Substantia nigra (tissue), 51 donors: ENCODE measurements at places on chromosomes 6 and 20.
A peak's percentile ranks its signal among the peaks of the same experiment; 100 is the strongest.

- DNase-seq: peak; percentile 70
Measured at GRCh38 chr6:157873735-157874344, 50.8 kb downstream of the SNX9 start.

- DNase-seq: no peak
Measured at GRCh38 chr6:157597461-157598312, 216.7 kb downstream of the ZDHHC14 start.

- DNase-seq: no peak
Measured at GRCh38 chr6:138510093-138510492, 10.8 kb upstream of the NHSL1 start.

DNA sequence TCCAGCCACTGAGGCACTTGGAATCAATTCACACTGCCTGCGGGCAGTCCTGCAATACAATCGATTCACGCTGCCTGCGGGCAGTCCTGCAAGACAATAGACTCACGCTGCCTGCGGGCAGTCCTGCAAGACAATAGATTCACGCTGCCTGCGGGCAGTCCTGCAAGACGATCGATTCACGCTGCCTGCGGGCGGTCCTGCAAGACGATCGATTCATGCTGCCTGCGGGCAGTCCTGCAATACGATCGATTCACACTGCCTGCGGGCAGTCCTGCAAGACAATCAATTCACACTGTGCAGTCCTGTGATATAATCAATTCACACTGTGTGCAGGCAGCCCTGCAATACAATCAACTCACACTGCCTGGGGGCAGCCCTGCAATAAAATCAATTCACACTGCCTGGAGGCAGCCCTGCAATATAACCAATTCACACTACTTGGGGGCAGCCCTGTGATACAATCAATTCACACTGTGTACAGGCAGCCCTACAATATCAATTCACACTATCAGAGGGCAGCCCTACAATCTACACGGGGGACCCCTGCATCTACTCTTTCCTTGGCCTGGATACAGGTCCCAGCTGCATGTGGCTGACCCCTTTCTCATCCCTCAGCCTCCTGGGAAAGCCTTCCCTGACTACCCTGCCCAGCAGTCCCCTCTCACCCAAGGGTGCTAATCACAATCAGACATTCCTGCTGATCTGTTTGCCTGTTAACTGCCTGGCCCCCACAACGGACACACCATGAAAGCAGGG, 10.4 kb downstream of the TAF4 start:
- no peak for DNase-seq

GRCh38 chr20:20765696-20766365, 53.4 kb upstream of the RALGAPA2 start:
- DNase-seq: no peak

GRCh38 chr20:46350201-46350985, 42.1 kb upstream of the CDH22 start:
- no peak for DNase-seq

- no peak for DNase-seq
Measured at GRCh38 chr20:62149532-62150309, 6.2 kb downstream of the SS18L1 start.

GRCh38 chr6:5556011-5556410, 294.7 kb downstream of the FARS2 start:
- DNase-seq: no peak

DNA sequence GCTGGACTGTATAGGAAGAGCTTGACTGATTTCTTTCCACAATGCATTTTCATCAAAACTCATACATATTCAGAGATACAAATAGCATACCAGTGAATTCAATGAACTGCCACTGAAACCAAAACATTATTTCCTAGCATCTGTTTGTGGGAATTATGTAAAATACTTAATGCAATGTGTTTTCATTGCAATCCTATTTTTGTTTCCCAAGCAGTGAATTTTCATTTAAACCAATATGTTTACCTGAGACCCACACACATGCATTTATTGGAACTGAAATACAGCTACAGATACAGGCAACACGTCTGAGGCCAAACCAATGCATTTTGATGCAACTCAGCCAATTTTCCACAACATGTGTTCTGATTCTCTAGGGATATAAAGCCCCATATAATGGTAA, 33.2 kb upstream of the TFAP2A start:
- no peak for DNase-seq

DNA sequence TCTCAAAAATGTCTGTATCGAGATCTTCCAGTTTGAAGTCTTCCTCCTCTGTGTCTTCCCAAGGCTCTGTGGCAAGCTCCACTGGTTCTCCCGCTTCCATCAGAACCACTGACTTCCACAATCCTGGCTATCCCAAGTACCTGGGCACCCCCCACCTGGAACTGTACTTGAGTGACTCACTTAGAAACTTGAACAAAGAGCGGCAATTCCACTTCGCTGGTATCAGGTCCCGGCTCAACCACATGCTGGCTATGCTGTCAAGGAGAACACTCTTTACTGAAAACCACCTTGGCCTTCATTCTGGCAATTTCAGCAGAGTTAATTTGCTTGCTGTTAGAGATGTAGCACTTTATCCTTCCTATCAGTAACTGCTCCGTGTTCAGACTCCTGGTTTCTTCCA, 10.0 kb upstream of the DHX35 start:
- no peak for DNase-seq

DNA sequence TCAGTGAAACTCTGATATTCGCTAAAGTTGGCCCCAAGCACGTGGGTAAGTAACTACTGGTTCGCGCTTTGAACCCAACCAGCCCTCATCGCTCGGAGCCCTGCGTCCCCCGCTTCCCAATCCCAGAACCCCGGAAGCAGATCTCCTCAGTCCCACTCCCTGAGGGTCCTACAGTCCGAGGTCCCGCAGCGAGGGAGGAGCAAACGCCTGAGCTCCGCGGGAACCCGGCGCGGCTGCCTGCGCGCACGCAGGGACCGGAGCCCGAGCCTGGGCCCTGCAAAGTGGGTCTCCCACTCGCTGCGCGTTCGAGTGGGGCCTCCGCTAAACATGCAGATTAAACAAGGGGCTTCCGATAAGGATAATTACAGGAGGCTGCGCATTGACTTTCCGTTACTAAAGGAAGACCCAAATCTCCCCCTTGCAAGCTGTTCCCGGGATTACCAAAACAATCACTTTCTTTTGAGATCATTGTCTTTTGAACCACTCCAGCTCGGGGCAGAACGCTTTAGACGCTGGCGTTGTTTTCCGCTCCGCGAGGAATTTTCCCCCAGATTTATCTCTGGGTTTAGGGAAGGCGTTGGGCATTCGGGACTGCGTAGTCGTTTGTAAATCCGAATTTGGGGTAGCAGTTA, 1.3 kb upstream of the VSX1 start:
- DNase-seq: no peak

DNA sequence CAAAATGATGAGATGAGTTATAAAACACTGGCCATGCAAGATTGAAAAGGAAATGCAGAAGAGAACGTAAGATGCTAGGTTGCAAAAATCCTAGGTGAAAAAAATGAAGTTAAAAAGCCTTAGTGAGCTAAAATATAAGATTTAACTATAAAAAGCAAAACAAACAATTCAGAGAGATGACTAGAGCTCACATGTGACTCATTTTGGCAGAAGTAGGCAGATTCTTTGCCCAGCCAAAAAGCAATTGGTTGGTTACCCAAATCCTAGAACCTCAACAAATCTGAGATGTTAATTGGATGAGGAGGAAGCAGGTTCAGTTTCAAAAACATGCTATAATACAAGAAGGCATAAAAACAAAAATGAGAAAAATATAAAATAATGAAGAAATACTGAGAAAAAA, 249.1 kb downstream of the OGFRL1 start:
- DNase-seq: no peak

DNA sequence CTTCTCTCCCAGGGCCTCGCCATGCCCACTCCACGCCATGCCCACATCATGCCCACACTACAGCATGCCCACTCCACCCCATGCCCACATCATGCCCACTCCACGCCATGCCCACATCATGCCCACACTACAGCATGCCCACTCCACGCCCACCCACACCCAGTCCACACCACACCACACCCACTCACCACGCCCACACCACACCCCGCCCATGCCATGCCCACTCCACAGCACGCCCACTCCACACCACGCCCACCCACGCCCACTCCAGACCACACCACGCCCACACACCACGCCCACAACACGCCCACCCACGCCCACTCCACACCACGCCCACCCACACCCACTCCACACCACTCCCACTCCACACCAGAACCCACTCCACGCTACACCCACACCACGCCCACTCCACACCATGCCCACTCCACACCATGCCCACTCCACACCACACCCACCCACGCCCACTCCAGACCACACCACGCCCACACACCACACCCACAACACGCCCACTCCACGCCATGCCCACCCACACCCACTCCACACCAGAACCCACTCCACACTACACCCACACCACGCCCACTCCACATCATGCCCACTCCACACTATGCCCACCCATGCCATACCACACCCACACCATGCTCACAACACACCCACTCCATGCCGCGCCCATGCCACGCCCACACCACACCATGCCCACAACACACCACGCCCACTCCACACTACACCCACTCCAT, 88.6 kb downstream of the ERMARD start:
- DNase-seq: no peak

DNA sequence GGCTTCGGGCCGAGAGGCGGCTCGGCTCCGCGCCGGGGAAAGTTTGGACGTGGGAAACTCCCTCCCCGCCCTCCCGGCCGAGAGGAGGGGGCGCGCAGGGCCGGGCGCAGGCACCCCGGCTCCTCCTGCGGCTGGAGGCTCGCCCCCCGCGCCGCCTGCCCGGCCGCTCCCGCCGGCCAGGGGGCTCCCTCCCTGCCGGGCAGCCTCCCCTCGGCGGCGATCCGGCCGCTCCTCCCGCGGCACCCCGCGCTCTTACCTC, 370 bp downstream of the CDH22 start:
- DNase-seq: no peak

- DNase-seq: no peak
Measured at GRCh38 chr20:46735436-46735835, 26.0 kb downstream of the SLC2A10 start.

DNA sequence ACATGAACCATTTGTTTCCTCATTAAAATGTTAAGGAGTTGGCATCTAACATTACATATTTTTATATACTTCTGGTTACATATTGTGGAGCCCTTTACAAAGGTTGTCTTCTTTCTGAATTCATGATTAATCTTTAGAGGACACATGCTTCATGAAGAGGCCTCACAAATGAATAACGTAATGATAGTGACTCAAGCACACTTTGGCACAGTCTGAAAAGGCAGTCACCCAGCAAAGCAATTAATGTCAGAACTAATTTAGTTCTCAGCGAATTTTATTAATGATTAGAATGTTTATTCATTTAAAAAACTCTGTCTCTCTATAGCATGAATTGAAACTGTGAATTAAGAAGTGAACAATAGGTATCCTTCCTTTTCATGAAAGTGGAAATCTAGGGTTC, 854.2 kb downstream of the PHF3 start:
- no peak for DNase-seq

DNA sequence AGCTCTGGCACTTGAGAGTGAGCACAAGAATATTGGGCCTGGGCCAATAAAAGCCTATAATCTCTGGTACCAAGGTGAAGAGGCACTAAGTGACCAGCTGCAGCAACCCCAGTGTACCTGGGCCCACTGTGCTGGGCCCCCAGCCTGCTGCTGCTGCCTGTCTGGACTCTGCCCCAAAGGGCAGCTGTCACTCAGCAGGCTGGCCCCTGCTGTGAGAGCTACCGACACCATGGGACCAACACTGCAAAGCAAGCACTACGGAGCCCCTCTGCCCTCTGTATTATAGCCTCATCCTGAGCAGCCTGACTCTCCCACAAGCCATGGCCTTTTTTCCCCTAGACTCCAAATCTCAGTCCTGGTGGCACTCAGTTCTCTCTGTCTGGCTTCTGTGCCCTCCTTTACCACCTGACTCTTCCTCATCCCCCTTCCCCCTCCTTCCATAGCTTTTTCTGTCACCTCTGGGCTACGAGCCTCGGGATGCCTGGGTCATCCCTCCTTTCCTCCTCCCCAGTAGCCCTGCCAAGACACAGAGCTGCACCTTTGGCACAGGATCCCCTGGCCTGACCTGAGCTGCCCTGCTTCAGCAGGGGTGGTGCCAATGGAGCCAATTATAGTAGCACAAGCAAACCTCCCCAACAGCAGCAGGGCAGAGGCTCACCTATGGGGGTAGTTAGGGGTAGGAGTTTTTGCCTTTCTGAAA, 14.2 kb downstream of the RRP36 start:
- DNase-seq: no peak

GRCh38 chr6:36033935-36034334, 6.3 kb downstream of the MAPK14 start:
- DNase-seq: no peak

- no peak for DNase-seq
Measured at GRCh38 chr6:16982807-16983206, 119.0 kb upstream of the STMND1 start.

GRCh38 chr6:28648878-28649375, 123.2 kb downstream of the GPX5 start:
- DNase-seq: no peak

DNA sequence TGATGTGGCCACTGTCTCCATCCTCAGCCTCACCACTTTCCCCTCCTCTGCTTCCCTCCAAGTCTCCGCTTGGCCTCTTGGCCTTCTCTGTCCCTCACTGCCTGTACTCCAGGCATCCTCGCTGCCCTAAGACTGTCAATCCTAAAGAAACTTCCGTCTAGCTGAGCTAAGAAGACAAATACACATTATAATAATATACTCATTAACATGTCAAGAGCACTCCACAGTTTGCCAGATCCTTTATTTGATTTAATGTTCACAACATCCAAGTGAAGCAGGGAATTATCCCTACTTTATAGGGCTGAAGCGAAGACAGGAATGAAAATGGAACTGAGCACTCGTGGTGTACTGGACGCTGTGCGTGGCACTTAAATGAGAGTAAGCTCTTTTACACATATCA, 72.4 kb upstream of the SLC22A23 start:
- no peak for DNase-seq

- no peak for DNase-seq
Measured at GRCh38 chr20:35718972-35719635, 19.9 kb downstream of the ROMO1 start.

DNA sequence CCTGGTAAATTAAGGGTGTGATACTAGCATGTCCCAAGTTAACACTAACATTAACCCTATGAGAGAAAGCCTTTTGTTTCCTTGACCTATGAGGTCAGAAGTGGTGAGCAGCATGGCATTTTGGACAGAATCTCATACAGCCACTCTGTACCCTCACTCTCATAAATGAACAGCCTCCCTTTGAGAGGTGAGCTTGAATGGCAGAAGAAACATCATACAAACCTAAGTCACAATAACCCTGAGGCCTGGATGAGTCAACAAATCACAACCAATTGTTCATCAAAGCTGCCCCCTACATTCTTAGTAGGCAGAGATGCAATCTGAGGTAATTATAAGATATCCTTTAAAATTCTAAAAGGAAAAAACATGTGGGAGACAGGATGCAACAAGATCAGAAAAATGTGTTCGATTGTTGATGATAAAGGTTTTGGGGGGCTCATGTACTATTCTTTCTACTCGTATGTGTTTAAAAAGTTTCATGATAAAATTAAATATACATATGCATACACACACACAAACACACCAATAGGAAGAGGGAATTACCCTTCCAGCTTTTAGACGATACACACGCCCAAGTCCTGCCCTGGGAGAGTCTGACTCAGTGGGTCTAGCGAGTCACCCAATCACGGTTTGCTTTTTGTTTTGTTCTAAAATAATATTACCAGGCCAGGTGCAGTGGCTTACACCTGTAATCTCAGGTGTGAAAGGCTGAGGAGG, 117.3 kb downstream of the ARHGAP18 start:
- no peak for DNase-seq
